ENCODE measurements at places on chromosomes 13 and 19. TPM values are rescaled to one million over a fixed set of nuclear protein-coding genes. Genes with fewer than 3 reads are reported as not detected.

- DNase-seq = no peak
Measured at GRCh38 chr13:108878732-108879131, 249.3 kb downstream of the MYO16 start.

GRCh38 chr13:29923554-29924481 is 73.4 kb upstream of the UBL3 start:
- peak; percentile 90 for DNase-seq

The ZNF324B gene
- 8.7 TPM for total RNA-seq

DNA sequence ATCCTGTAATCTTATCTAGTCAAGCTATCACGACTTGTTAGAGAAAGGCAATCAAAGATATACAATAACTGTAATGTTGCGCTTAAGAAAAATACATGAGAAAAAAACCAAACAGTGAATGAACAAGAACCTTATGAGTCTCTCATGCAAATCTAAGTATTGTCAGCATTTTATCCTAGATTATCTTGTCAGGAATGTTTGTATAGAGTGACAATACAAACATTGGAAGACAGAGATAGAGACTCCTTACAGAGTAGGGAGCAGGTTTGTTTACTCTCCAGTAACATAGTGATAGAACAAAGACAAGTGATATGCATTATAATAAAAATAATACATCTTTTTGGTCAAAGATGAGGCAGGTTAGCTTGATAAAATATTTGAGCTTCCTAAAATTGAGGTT is 444.8 kb downstream of the SLITRK5 start:
- no peak for DNase-seq

The IL12RB1 gene
- total RNA-seq = not detected

The ATP4A gene
- total RNA-seq = 0.24 TPM

DNA sequence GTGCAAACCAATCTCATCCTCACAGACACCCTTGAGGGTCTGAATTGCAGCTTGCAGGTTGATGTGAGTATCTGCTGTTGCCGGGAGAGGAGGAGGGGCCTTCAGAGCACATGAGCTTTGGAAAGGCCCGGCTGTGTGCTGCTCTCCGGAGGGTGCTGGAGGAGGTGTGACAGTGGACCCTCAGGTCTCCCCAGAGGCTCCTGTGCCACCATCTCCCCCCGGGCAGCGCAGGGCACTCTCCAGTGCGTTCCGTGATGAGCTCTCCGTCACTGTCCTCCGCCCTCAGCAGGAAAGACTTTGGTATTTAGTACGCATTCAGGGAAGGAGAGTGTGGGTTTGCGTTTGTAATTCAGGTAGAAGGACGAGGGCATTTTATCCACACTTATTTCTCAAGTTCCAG is 20.0 kb downstream of the LAMP1 start:
- DNase-seq = no peak

The RFX1 gene
- total RNA-seq = 21.4 TPM

- no peak for DNase-seq
Measured at GRCh38 chr13:51066091-51066831, 44.8 kb downstream of the C13orf42 start.

DNA sequence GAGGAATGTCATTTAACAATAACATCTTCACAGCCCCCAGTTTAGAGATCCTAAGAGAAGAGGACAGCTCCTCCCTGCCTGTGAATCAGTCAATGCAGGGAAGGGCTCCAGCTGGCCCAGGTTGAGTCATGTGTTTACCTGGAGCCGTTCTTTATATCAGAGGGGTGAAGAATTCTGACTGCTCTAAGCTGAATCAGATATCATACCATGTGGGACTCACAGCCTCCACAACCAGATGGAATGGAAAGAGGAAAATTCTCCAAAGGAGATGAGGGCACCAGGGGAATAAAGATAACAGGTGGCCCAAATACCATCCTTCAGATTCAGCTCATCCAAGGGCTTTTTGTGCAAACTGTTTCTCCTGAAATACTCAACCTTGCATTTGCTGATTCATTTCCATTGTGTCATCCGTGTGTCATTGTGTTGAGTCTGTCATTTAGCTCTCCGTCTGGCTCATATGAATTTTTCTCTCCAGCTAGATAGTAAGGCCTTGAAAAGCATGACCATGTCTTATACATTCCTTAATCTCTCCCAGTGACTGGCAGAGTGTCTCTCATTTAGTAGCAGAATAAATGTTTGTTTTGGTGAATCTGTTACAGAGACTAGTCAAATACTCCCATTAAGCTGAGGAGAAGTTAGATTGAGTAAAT is 217.9 kb downstream of the RFC3 start:
- no peak for DNase-seq

GRCh38 chr13:107427536-107427935 is 787.8 kb downstream of the LIG4 start:
- DNase-seq = no peak

The PRR19 gene
- 2.9 TPM for total RNA-seq

DNA sequence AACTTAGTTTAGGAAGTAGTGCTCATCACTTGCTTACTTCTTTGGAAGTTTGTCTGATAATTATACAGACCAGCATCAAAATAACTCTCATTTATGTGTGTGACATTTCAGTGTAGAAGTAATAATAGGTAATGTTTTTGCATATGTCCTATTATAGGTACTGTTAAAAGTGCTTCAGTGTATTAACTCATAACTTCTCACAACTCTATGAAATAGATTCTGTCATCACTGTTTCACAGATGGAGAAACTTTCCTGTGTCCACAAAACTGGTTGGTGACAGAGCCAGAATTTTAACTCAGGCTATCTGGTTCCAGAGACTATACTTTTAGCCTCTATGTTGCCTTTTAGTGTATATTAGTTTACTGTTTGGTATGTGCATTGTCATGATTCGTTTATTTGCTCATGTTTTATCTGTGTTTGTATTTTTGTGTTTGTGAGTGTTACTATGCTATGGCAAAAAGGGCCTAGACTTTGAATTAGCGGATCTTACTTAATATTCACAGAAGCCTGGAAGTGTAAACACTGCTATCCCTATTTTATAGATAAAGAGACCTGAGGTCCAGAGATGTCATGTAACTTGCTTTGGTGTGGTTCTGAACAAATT is 12.7 kb downstream of the LPAR6 start:
- DNase-seq = no peak

- DNase-seq = no peak
Measured at GRCh38 chr13:43100667-43101066, 77.3 kb downstream of the DNAJC15 start.

DNA sequence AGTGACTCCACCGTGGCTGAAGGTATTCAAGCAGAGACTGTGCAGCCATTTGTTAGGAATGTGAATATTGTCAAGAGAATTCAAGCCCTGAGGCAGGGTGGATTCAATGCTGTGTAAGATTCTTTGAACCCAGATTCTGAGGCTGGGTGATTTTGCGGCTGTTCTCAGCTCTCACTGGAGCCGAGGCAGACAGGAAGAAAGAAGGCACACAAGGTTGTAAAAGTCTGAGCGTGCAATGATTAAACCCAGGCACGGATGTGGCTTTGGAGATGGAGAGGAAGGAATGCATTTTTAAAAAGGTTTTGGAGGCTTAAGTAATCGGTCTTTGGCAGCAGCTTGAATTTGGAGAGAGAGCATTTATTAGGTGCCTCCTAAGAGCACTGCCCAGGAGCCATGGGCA is 187.9 kb downstream of the KATNAL1 start:
- DNase-seq = no peak

GRCh38 chr19:13408889-13409518 is 97.3 kb downstream of the CACNA1A start:
- no peak for DNase-seq

The DAND5 gene
- total RNA-seq = 0.11 TPM

The LILRB2 gene
- total RNA-seq = not detected

The SIGLEC12 gene
- not detected for total RNA-seq

The SH2D3A gene
- 17.9 TPM for total RNA-seq

DNA sequence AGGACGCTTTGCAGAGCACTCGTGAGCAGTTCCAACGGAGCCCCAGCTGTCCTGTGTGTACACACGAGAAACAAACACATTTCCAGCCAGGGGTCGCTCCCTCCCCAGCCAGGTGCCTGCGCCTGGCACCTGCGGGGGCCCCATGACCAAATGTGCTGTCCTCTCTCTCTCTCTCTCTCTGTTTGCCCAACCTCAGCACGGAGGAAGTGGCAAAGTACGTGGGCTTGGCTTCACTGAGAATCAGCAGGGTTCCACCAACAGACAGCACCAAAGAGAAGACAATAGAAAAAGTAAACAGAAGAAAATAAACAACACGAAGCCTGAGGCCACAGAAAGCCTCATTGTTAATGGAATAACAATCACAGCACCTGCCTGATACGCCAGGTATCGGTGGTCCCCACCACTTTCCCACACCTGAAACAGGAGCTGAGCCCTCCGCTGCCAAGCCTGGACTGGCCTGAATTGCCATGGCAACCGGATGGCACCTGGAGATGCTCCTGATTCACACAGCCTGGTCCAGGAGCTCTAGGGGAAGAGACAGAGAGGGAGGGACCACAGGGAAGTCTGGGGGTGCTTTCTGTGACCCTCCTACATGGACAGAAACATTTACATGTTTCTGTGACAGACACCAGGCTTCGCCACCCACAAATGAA is 103.9 kb upstream of the CACNA1A start:
- peak; percentile 52 for DNase-seq

DNA sequence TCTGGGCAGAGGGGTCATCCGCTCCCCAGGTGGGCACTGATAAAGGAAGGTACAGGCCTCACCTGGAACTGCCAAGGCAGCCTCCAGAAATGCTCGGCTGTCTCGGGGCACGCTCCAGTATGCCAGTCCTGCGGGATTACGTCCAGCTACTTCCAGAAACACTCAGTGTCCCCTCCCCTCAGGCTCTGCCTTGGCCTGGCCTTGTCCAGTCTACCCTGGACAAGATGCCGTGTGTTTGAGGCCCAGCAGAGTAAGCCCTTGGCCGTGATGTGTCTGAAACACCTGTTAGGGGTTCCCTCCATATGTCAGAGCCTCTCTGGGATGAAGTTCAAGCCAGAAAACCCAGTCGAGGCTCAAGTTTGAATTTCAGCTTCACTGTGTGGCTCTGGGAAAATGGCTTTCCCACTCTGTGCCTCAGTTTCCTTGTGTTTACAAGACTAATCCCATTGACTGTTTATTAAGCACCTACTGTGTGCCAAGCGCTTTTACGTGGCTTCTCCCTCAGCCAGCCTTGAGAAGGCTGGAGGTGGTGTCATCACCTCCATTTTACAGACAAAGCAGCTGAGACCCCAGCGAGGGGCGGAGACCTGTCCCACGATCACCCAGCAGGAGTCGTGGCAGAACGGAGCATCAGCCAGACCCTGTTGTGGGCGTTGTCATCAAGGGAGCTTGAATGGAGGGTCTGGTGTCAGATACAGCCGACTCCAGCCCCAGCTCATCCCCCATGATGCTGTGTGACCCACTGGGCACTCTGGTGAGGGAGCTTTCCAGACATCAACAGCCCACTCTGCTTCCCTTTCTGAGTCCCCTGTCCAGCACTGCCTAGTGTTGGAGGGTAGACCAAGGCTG is 2.0 kb upstream of the PIK3R2 start:
- no peak for DNase-seq

The EDNRB gene
- total RNA-seq = 6.6 TPM

DNA sequence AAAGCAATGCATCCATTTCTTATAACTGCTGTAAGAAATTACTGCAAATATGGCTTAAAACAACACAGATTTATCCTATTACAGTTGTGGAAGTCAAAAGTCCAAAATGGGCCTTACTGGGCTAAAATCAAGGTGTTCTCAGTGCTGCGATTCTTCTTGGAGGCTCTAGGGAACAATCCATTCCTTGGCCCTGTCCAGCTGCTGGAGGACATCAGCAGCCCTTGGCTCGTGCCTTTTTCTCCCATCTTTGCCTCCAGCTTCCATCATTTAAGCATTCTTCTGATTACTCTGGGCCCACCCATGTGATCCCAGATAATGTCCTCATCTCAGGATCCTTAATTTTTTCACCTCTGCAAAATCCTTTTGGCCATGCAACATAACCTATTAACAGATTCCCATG is 607.1 kb downstream of the DCT start:
- no peak for DNase-seq

DNA sequence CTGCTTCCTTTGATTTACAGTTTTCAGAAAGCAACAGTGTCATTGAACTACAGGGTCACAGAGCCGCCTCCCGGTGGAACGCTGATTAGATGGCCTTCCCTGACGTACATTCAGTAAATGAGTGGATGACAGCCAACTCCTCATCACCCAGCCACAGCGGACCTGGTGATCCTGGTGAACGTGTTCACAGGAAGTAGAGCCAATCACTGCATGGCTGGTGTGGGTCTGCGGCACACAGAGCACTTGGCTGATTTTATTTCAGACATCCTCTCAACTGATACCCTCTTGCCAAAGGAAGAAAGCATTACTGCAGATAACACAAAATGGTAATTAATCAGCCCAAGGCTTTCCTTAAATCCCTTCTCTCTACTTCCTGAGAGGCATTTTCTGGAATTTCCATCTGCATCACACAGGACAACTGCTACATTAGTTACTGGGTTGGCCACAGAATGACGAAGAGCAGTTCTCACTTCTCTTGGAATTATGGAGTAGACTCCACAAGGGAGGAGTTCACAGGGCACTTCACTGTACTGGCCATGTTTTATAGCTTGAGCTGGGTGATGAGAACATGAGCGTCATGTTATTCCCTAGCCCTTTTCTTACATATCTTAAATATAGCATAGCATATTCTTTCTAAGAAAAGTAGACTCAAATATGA is 84.0 kb upstream of the SLC7A1 start:
- DNase-seq = no peak

DNA sequence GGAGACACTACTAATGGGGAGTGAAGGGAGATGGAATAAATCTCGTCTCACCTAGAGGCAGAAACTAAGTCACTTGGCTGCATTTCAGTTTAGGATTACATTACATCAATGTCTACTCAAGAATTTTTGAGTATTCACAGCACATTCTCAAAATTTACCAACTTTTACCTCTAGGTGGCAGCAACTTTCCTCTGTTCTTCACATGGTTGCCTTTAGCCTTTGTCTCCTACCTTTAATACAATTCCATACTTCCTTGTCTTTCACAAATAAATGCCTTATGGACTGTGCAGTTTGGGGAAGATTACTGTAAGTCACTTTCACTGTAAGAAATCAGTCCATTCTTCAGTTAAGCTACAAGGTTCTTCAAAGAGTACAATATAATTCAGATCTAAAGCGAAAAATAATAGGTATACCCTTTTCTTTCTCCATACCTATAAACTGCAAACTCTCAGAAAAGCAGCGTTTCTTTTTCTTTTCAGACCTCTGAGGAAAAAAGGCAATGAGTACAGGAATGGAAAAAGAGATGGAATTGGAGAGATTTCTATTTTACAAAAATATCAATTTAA is 379.4 kb downstream of the KLF12 start:
- DNase-seq = no peak

The IGFL1 gene
- not detected for total RNA-seq

GRCh38 chr19:4732680-4733114 is 9.1 kb upstream of the DPP9 start:
- DNase-seq = peak; percentile 82

The IGFL2 gene
- not detected for total RNA-seq

The GJB2 gene
- total RNA-seq = 0.28 TPM

DNA sequence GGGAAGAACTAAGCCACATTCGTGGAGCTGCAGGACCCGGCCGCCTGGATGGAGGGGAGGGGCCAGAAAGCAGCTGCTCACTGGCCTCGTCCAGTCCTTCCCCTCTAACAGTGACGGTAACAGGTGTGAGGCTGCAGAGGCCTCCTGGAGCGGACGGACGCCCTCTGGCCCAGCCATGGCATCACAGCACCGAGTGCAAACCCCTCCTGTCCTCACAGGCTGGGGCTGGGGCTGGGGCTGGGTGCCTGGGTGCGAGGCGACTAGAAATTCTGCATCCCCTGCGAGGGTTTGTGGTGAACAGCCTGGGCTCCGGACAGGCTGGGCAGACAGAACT is 3.6 kb downstream of the MICOS13 start:
- no peak for DNase-seq
